ENCODE measurements at places on chromosomes 4 and X.

DNA sequence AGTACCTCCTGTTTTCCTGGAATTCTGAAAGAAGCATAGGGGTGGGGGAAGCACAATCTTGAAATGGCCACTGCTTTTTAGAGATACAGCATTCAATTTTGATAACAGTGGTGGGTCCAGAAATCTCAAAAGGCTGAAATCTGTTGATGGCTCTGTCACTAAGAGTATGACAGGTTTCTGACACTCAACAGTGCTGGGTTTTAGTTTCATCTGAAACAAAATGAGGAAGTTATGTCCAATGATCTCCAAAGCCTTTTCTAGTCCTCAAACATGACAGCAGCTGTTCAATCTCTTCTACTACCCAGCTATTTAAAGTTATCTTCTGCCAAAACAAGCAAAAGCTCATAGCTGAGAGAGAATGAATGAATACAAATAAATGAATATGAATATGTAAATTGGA lies 110.5 kb downstream of the IL1RAPL1 start:
- DNase-seq, result no peak

GRCh38 chr4:39591290-39591689 lies 47.4 kb downstream of the SMIM14 start:
- DNase-seq, result no peak

- no peak for DNase-seq
Observed at GRCh38 chr4:52588097-52588496, 71.0 kb downstream of the USP46 start.

GRCh38 chr4:105093975-105094374 lies 52.7 kb upstream of the TET2 start:
- DNase-seq, result no peak

DNA sequence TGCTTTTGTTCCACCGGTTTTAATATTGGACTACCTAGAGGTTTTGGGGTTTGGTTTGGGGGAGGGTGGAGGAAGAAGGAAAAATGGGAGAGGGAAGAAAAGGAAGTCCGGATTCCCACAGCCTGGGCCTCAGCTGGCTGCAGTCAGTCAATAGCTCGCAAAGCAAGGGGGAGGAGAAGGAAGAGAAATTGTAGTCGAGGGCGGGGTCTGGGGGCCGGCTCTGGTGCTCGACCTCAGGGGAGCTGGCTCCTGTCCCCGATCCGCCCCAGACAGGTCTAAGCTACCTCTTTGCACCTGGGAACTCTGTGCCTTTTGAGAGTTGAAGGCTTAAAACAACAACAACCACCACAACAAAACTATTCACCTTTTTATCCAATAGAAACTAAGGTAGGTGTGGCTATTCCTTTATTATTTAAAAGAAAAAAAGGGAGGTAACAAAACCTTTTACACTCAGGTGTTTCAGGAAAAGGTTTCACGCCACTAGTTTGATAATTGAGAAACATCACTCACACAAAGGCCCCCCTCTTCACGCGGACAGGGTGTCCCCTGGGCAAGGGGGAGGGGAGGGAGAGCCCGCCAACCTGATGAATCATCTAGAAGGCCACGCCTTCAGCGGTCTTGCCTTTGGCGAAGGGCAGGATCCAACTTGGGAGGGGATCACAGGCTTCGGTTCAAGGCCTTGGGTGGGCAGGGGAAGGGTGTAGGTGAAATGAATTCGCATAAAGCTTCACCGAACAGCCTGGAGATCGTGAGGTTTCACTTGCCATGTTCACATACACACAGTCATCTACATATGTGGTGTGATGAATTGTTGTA lies 1.6 kb upstream of the LNX1 start:
- DNase-seq, result no peak

DNA sequence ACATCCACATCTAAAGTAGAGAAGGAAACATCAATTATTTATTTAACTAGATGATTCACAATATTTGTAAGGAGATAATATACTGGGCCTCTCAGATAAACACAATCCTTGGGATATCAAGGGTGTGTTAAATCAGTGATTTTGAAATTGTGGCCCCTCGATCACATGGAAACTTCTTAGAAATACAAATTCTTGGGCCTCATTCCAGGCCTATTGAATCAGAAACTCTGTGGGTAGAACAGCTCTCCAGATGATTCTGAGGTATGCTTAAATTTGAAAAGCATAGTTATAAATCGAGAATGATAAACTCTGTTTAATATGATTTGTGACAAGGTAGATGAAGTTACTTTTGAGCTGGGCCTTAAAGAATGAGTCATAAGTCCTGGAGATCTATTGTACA lies 64.3 kb upstream of the GPR174 start:
- DNase-seq, result no peak

DNA sequence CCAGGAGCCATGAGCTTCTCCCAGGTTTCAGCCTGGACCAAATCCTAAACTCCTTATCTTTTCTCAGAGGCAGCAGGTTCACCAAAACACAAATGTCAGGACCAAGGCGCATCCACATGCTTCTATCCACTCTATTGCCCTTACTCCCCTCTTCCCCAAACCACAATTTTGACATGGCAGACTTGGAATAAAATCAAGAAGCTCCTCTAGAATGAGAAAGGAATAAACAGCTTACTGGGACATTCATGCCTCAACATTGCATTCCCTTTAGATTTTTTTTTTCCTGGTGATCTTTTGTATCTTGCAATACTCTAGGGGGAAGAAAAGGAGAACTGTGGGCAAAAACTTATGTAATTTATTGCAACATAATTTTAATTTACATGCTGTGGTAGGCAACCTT lies 119.1 kb downstream of the TSPAN5 start:
- no peak for DNase-seq

GRCh38 chr4:65845199-65845773 lies 175.0 kb upstream of the EPHA5 start:
- no peak for DNase-seq

DNA sequence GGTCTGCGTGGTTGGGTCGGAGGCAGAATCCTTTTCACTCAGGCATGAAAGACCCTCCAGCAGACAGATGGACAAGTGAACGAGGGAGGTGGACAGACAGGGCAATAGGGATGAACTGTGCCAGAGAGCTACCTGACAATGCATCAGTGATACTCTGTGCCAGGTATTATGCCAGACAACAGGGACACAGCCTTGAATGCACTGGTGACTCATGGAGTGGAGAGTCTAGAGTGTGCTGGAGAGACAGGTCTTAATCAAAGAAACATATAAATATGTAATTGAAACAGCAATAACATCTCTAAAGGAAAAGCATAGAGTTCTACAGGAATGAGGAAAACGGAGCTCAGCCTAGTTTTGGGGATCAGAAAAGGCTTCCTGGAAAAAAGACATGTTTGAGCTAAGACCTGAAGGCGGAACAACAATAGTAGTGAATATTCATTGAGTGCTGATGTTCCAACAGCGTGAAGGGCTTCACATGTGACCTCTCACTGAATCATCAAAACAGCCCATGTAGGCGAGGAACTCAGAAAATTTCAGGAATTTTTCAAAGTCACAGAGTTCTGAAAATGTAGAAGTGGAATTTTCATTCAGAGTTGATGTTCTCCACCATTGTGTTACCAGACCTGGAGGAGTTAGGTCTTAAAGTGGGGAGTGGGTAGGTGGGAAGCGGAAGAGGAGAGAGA lies 20.0 kb upstream of the FGFBP2 start:
- DNase-seq, result no peak

- no peak for DNase-seq
Observed at GRCh38 chr4:70874268-70875156, 27.7 kb upstream of the MOB1B start.

GRCh38 chr4:47643845-47644244 lies 158.8 kb downstream of the ATP10D start:
- DNase-seq, result no peak

- DNase-seq, result no peak
Observed at GRCh38 chr4:82645936-82646565, 84.3 kb upstream of the TMEM150C start.

DNA sequence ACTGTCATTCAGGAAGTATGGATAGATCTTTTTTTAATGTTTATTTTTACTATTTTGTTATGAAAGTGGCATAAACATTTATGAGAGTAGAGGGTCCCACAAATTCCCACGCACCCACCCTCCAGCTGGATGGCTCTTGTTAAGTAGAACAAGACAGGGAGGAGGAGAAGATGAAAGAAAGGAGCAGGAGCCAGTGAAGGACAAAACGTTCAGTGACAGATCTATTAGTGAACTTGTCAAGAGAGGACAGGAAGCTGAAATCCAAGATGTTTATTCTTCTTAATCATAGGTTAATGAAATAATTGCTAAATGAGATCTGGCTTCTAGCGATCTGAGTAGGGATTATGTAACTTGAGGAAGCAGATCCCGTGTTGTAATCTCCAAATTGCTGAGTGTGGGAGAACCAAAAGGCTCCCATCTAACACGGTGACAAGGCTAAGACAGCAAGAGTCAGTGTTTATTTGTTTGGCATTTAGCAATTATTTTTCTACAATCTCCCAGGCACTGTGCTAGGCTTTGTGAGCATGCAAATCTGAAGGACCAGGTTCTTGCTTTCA lies 162.5 kb downstream of the SHROOM3 start:
- no peak for DNase-seq

DNA sequence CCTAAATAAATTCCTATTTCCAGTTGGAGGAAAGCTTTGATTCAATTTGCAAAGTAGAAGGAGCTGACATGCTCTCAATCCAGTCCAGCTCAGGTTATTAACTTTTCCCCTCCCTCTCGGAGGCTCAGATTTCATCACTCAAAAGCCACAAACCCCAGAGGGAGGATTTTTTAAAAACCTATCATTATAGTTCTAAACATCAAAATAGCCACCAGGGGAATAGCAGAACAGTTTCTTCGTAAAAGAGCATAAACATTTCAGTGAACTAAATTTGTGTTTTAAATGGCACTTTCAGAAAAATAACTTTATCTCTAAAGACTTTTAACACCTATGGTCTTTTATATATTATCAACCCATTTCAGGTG lies 8.8 kb downstream of the GPRIN3 start:
- no peak for DNase-seq

- DNase-seq, result no peak
Observed at GRCh38 chr4:64897683-64898082, 488.4 kb upstream of the TECRL start.

DNA sequence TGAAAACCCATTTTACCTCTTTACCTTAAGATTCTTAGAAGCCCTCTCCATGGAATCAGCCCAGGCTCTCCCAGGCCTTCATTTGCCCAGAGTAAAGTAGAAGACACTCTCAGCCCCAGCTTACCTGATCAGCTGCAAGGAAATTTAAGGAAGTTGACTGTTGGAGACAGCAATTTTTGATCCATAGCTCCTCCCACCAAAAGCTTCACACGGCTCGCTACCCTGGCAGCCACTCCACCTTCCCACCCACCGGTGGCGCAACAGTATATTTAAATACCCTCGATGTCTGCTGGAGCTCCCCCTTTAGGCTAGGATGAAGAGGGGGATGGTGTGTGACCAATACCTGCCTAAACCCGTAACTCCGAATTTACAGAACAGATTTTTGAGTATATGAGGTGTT lies 75.4 kb downstream of the MBNL3 start:
- DNase-seq, result no peak

DNA sequence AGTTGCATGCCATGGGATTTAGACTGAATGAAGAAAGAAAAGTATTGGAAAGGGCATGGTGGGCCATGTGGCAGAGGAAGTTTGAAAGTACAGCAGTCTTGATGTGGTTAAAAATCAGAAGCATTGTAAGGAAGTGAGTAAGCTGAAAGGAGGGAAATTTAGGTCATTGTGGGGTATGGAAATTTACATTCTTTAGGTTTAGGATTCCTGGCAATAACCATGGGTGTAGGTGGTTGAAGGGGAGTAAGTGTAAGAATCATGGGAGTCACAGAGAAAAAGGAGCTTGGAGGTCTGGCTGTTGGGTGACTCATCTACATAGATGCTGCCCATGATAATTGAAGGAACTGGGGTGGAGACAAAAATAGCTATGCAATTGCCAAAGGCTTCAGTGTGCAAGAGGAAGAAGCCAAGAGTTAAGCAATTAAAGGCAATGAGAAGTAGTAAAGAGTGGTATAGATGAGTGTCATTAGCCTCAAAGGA lies 243.8 kb upstream of the LDB2 start:
- DNase-seq, result no peak

Data from activated naive CD8-positive, alpha-beta T cell treated with anti-CD3 and anti-CD28 coated beads, Interleukin-2, amount 50 U/mL, for 16 hours (primary cell).